Daoy (cell line): ENCODE measurements at places on chromosomes 6 and 20.
A peak's percentile ranks its signal among the peaks of the same experiment; 100 is the strongest.

DNA sequence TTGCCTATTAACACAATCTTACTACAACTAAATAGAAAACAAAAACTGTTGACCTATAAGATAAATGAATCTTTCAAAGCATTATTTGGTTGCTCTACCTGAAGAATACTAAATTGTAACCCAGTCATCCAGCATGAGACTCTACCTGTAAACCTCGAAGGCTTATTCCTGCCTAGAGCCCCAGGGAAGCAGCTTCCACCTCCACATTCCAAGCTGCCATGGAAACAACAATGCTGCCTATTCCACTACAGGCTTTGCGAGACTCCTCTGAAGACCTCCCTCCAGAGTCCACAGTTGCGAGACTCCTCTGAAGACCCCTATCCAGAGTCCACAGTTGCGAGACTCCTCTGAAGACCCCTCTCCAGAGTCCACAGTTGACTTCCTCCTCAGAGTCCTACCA, 15.7 kb downstream of the GMDS start:
- DNase-seq: no peak

- DNase-seq: no peak
Observed at GRCh38 chr6:155454471-155454870, 1.2 kb downstream of the NOX3 start.

- no peak for DNase-seq
Observed at GRCh38 chr6:115356371-115356770, 704.3 kb downstream of the FRK start.

DNA sequence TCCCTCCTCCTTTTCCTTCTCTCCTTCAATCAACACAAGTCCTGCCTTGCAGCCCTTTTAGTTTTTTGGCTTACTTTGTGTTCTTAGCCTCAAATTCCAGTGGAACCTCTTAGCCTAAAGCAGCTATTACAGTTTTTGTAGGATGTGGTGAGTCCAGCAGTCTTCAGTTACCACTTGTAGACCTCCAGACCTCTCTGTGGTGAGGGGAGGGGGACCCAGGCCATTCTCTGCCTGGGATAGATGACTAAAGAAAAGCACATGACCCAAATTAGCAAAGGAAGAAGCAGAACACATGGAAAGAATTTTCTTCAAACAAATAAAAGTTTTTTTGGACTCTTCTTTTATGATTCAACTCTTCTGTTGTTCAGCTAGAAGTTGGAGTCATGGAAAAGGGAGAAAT, 246.5 kb downstream of the HAO1 start:
- no peak for DNase-seq

DNA sequence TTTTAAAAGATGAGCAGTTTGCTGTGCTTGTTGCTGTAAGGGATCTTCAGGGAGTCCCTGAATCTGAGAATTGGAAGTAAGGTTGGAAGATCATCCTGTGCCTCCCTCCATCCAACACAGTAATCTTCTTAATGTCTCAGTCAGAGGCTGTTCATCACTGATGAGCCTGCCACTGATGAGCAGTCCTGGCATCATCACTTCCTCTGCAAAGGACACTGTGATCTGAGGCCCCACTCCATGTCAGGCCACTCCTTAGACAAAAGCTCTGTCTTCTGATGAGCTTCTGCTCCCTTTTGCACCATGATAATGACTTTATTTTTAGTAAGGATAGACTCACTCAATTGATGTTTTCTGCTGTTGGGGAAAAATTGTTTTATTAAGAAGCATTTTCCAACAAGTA, 121.0 kb downstream of the UST start:
- DNase-seq: peak; percentile 48

DNA sequence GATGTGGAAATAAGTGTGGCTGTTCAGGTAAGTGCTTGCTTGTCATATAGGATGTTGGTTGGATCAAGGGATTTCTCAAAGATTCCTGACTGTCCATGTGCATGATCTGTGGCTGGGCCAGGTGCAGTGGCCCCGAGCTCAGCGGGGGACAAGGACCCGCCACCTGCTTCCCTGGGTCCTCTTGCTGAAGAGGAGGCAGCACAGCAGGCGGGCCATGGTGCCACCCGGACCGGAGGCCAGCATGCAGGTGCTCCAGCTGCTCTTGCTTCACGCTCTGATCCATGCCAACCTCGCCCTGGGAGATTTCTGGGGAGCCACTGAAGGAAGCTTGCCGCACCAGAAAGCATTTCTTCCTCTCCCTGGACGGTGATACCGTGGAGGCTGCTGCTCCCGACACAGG, 173.8 kb downstream of the HIVEP2 start:
- no peak for DNase-seq

DNA sequence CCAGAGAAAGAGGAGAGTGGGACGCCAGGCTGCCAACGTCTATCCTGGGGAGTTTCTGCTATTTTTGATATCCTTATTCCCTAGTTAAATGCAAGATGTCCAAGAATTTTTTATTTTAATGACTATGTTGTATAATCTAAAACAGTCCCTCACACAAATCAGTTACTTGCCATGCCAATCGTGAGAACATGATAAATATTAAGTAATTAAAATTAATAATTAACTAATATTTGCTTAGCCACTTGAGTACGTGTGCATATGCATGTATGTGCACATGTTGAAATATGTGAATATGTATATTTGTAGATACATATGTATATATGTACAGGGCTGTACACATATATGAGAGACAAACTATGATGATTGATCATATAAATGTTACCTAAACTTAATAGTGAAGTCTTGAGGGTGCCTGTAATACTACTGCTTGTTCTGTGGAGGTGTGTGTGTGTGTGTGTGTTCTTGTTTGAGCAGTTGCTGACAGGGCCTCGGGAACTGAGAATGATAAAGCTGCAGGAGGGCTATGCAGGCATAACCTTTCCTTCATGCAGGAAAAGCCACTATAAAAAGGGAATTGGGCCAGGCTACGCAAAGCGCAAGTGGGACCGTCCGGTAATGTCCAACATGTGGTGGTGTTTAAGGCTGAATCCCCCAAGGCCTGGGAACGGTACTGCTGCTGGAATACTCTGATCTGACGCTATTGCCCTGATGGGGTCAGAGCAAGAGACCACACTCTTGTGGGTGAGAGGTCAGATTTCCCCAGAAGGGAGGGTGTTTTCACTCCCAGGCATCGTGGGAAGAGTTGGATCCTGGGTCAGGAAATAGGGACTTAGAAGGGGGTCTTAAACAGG, 148.3 kb upstream of the TBX18 start:
- no peak for DNase-seq

DNA sequence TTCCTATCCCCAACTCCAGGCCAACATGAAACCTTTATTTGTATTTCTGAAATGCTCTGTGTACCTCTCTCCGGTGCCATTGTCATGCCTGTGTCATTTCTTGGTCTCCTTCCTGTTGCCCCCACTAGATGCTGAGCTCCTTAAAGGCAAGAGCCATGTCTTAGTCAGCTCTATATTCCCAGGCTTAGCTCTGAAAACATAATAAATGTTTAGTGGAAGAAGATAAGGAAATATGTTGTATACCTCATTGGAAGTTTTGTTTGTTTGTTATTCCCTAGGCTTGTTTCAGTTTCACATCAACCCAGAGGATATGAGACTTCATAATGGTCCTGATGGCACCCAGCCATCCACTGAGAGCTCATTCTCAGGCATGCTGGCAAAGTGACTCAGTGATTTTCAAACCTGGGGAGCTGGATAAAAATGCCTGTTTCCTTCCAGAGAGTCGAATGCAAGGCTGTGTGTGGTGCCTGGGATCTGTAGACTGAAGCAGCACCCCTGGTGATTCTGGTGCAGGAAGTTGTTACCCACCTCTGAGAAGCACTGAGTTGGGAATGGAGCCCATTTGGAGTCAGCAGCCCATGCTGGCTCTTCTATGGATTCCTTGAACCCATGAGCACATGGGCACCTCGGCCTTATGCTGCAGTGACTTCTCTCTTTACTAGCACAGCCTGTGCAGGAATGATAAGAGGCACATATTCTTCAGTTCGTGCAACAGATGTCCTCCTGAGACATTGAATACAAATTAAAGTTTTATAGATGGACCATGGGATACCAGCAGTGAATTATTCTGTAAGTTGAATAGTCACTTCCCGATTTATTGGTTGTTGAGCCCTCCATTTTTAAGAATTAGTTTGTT, 205.2 kb downstream of the FARS2 start:
- peak; percentile 86 for DNase-seq

- DNase-seq: no peak
Observed at GRCh38 chr6:125962900-125963497, 6.4 kb downstream of the HINT3 start.
